Hypothalamus (tissue), 51 donors: ENCODE measurements at places on chromosomes 11 and 22.
A peak's percentile ranks its signal among the peaks of the same experiment; 100 is the strongest.

DNA sequence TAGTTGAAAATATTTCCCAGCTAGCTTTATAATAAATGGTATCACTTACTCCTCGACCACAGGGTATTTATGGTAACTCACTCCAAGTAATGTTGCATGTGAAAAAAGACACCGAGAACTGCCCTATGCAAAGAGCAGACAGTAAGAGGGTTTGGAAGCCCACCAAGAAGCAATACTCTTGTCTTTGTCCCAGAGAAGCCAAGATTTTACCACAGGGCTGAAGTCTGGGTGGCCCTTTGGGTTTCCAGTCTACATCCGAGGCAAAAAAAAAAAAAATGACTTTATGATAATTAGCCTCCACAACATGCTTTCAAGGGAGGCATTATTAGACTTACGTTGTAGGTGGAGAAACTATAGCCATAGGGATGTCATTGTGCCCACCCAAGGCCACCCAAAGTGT lies 83.6 kb downstream of the CCDC34 start:
- DNase-seq = no peak

DNA sequence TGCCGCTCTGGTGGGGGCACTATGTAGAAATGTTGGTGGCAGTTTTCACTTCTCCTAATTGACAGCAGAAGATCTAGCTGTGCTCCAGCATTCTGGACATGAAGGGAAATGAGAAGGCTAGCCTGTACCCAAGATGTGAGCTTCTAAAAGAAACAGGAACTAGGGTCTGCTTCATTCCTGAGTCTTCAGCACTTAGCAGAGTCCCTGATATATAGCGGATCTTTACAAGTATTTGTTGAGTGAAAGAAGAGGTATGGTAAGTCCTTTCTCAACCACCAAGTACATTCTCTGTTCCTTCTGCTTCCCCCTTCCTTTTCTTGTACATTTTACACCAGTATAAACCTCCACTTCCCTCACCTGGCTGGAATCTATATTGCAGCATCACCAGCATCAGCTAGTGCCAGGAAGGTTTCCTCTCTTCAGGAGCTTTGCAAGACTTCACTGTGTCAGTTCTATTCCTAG lies 408.3 kb upstream of the CADM1 start:
- peak; percentile 10 for DNase-seq

DNA sequence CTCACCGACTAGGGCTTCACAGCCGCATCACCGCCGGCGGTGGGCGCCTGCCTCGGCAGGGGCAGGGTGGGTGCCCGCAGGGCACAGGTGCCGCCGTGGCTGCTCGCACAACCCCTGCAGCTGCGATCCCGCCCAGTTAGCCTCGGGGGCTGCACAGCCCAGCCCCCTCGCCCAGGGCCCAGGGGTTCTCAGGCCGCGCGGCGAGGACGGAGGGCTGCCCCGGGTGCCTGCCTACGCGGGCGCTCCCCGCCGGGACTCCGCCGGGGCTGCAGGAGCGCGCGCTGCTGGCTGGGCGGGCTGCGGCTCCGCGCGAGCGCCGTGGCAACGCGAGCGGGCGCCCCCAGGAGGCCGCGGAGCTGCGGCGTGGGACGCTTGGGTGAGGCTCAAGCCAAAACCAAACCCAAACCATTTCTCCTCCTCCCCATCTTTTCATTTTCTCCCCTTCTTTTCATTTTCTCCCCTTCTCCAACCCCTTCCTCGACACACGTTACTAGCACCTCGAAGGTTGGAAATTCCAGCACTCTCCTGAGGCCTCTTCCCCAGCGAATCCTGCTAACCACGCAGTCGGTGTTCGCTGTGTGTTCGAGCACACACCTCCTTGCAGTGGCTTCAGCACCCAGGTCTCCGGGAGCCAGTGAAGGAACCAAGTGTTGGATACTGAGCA lies at the start of gene MICAL3:
Gene MICAL3, minus strand, starts transcription at position 286 of the 664 bp plus-strand sequence. CDS start 117,749 bp downstream, outside the sequence.
- no peak for DNase-seq

DNA sequence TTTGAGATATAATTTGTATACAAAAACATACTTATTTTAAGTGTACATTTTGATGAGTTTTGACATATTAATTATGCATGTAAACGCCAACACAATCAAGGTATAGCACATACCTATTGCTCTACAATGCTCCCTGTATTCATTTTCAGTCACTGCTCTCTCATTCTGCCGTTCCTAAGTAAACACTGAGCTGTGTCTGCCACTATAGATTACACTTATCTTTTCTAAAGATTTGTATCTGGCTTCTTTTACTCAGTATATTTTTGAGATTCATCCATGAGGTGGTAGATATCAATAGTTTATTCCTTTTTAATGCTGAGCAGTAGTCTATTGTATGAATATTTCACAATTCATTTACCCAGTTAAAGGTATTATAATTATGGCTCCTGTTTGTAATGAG lies 25.4 kb upstream of the BACE1-AS start:
- no peak for DNase-seq

- DNase-seq = no peak
These were observed 38.3 kb upstream of the TH start for GRCh38 chr11:2209900-2210321.

DNA sequence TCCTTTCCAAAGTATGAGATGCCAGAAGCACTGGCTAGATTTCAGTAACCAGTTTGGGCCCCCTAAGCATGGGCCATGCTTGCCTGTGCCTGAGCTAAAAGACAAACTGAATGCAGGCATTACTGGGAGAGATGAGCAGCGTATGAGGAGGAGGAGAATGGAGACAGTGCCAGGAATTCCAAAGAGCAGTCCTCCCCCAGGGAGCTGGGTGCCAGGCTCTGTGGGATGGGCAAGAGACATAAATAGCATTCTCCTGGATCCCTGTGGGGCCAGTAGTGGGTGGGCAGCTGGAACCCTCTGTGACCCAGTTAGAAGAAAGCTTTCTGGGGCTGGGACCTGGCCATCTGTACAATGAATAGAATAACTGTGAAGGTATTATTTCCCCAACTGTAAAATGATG lies 235.6 kb downstream of the KCNA4 start:
- DNase-seq = no peak

DNA sequence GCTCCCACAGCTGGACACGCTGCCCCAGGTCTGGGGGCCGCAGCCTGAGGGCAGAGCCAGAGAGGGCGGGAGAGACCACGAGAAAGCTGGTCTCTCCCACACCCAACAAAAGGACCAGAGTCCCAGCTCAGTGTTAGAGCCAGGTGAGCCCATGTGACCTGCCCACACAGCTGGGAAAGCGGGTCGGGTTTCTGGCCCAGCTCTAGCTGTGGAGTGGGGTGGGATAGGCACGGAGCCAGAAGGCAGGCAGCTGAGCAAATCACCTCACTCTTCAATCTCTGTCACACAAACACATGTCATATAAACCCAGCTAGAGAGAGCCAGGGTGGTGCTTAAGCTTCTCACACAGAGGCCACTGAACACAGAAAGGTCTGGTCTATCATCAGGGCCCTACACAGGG lies 7.8 kb upstream of the EIF3D start:
- DNase-seq = no peak

- no peak for DNase-seq
These were observed 379 bp upstream of the BRMS1 start for GRCh38 chr11:66345316-66345649.

- DNase-seq = no peak
These were observed 54.6 kb upstream of the TOP3B start for GRCh38 chr22:22037229-22037628.

DNA sequence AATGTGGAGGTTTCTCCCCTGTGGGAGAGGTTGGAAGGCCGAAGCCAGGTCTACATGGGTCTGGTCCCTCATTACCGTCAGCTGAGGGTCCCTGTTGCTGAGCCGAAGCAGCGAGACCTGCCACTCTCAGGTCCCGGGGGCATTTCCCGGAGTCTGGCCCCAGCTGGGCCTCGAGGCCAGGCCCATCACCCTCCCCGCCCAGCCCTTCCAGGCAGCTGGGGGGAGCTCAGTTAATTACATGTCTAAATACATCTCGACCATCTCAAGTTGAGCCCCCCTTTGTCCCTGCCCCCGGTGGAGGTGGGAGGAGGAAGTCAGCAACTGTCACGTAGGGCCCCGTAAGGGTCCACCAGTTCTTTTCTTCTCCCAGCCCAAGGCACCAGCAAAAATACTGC lies 3.6 kb downstream of the CDKN1C start:
- DNase-seq = no peak

DNA sequence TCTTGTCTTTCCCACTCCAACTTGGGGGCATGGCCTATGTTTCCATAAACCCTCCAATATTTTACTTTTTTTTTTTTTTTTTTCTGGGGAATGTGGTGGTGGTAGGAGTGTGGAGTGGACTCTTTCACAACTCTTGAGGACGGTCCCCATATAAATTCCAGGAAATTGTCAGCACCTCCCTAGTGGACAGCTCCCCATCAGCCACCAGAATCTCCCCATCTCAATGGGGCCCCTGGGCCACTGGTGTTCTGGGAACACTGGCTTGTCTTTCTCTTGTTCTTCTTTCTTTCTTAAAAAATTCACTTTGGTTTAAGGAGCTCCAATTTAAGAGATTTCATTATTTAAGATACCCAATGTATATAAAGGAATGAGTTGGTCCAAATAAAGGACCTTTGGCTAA lies 74.1 kb downstream of the ADM start:
- no peak for DNase-seq

DNA sequence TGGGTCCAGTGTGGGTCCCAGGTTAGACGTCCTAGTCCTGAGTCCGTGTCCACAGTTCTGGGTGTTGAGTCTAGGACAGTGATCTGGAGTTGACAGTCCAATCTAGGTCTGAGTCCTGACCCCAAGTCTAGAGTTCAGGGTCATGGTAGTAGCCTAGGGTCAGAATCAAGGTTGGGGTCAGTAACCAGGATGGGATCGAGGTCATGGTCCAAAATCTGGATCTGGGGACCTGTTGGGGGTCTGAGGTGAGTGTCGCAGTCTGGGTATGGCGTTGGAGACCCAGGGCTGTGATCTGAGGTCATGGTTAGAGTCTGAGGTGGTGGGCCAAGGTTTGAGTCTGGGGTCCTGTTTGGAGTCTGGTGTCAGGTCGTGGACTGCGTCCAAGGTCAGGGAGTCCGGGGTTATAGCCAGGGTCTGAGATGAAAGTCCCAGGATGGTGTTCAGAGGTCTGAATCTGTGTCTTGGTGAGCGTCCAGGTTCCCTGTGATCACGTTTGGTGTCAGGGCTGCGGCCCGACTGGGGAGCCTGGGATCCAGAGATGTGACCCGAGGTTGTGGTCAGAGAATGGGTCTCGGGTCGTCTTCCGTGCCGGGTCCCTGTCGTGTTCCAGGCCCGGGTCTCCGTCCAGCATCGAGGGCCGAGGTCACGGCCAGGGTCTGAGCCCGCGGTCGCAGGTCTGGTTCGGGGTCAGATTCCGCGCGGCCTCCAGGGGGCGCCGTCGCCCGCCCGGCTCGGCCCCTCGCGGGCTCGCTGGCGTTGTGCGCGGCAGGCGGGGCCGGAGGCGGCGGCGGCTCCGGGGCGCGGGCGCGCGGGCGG lies 432 bp upstream of the GRK2 start:
- peak; percentile 54 for DNase-seq
